Kidney (tissue), 22 donors: ENCODE measurements at places on chromosomes 16 and 17. TPM values are rescaled to one million over a fixed set of nuclear protein-coding genes. Genes with fewer than 3 reads are reported as not detected.

DNA sequence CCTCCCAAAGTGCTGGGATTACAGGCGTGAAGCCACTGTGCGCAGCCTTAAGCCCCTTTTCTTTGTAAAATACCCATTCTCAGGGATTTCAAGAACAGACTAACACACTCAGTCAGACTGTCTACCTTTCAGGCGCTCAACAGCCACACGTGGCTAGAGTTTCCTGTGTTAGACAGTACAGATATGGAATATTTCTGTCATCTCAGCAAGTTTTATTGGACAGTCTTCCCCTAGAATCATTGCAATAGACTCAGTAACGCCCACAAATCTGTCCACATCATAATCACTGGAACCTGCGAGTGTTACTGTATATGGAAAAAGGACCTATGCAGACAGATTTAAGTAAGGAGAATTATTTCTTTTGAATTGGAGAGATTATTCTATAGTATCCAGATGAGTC, 160.5 kb downstream of the RBFOX1 start:
- DNase-seq: no peak
- H3K27ac ChIP-seq: no peak overlapping the region
- H3K4me1 ChIP-seq: no peaks in the 10 kb centered on the region
- no peaks in the 10 kb centered on the region for H3K36me3 ChIP-seq
- no peaks in the 10 kb centered on the region for H3K27me3 ChIP-seq

DNA sequence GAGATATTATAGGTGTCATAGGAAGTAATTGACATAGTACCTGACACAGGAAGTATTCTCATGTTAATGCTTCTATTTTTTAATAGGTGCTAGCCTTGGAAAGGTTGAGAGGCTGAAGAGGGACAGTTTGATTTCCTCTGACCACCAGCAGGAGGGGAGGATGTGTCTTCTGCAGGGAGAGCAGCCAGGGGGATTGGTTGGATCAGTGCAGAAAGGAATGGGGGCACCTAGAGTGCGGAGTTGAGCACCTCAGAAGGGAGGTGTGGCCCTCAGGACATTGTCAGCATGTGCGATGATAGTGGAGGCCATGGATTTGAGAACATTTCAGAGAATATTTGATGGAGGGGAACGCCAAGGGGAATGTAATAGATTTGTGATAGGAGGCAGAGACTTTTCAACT, 23.4 kb downstream of the HAPSTR1 start:
- H3K27ac ChIP-seq: no peak overlapping the region
- peaks cover 9% of the 10 kb centered on the region for H3K36me3 ChIP-seq

GRCh38 chr16:17227278-17227677, 243.5 kb downstream of the XYLT1 start:
- no peaks in the 10 kb centered on the region for H3K4me1 ChIP-seq
- H3K36me3 ChIP-seq: no peaks in the 10 kb centered on the region
- DNase-seq: no peak
- no peak overlapping the region for H3K27ac ChIP-seq

- DNase-seq: no peak
- no peak overlapping the region for H3K27ac ChIP-seq
- no peaks in the 10 kb centered on the region for H3K4me1 ChIP-seq
- H3K27me3 ChIP-seq: no peaks in the 10 kb centered on the region
- no peaks in the 10 kb centered on the region for H3K36me3 ChIP-seq
Measured at GRCh38 chr16:67675579-67675935, 8.9 kb downstream of the C16orf86 start.

- H3K27me3 ChIP-seq: no peaks in the 10 kb centered on the region
- H3K27ac ChIP-seq: peak overlapping the region; percentile 63
- DNase-seq: no peak
- H3K4me1 ChIP-seq: peaks cover 11% of the 10 kb centered on the region
- H3K4me3 ChIP-seq: peak overlapping the region; percentile 8
- peaks cover 27% of the 10 kb centered on the region for H3K36me3 ChIP-seq
Measured at GRCh38 chr17:8138374-8138671, 13.9 kb downstream of the PER1 start.

DNA sequence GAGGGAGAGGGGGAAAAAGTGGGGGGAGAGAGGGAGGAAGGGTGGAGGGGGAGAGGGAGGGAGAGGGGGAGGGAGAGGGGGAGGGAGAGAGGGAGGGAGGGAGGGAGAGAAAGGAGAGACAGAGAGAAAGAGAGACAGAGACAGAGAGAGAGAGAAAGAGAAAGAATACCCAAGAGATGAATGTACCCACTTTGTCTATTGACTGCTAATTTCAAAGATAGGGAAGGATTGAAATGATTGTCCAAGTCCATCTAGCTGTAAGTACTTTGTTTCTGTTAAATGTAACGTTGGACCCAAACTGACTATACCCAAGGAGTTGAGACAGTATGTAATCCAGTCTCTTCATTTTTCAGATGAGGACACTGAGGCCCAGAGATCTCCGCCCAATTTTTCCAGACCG, 374.9 kb downstream of the GRIN2A start:
- no peaks in the 10 kb centered on the region for H3K4me1 ChIP-seq
- no peak overlapping the region for H3K4me3 ChIP-seq
- no peaks in the 10 kb centered on the region for H3K36me3 ChIP-seq

GRCh38 chr16:48421741-48422140, 36.5 kb upstream of the SIAH1 start:
- no peak overlapping the region for H3K27ac ChIP-seq
- no peaks in the 10 kb centered on the region for H3K4me1 ChIP-seq
- no peaks in the 10 kb centered on the region for H3K36me3 ChIP-seq
- no peaks in the 10 kb centered on the region for H3K27me3 ChIP-seq

PTGES3L gene
- total RNA-seq: 0.85 TPM

ANKFN1 gene
- total RNA-seq: 0.19 TPM

DNA sequence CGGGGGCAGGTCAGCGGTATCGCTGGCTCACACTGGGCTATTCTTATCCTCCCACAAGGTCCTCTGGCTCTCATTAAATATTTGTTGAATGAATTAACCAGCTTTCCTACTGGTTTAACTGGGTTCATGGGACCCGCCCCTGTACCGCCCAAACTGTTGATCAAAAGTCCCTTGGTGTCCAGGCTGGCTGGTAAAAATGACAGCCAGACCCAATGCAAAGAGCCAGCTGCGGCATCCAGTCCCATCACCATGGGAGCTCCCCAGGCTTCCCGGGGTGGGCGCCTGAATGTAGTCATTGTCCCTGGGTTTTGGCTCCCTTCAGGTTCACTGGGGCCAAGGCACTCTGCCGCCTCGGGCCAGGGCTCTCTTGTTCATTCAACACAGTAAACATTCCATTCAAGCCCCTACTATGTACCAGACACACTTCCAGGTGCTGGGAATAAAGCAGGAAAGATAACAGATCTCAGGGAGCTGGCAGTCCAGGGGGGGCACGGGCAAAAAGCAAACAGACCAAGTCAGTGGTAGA, 11.7 kb upstream of the ATP2C2 start:
- no peak overlapping the region for H3K4me3 ChIP-seq
- H3K36me3 ChIP-seq: no peaks in the 10 kb centered on the region
- DNase-seq: no peak
- H3K27me3 ChIP-seq: no peaks in the 10 kb centered on the region
- H3K27ac ChIP-seq: no peak overlapping the region

NDEL1 gene
- 66.1 TPM for total RNA-seq

- H3K36me3 ChIP-seq: no peaks in the 10 kb centered on the region
- DNase-seq: no peak
- no peak overlapping the region for H3K4me3 ChIP-seq
- no peaks in the 10 kb centered on the region for H3K4me1 ChIP-seq
- H3K27me3 ChIP-seq: no peaks in the 10 kb centered on the region
- H3K27ac ChIP-seq: no peak overlapping the region
Measured at GRCh38 chr16:86133847-86134375, 234.9 kb downstream of the IRF8 start.

DNA sequence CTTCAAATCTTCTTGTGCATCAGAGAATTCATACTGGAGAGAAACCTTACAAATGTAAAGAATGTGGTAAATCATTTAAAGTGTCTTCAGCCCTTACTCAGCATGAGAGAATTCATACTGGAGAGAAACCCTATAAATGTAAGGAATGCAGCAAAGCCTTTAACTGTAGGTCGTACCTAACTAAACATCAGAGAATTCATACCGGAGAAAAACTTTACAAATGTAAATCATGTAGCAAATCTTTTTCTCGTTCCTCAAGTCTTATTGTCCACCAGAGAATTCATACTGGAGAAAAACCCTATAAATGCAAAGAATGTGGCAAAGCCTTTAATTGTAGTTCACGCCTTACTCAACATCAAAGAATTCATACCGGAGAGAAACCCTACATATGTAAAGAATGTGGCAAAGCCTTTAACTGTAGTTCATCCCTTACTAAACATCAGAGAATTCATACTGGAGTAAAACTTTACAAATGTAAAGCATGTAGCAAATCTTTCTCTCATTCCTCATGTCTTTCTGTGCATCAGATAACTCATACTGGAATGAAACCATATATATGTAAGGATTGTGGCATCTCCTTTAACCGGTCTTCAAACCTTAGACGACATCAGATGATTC, 118.5 kb upstream of the ZNF267 start:
- H3K27me3 ChIP-seq: no peaks in the 10 kb centered on the region
- peaks cover 41% of the 10 kb centered on the region for H3K36me3 ChIP-seq
- H3K4me3 ChIP-seq: peak overlapping the region; percentile 26
- H3K27ac ChIP-seq: no peak overlapping the region
- H3K4me1 ChIP-seq: no peaks in the 10 kb centered on the region
